ENCODE measurements at places on chromosomes 3 and 15. TPM values are rescaled to one million over a fixed set of nuclear protein-coding genes. Genes with fewer than 3 reads are reported as not detected.

Gene CTDSPL
- total RNA-seq, result 18.3 TPM

Gene CRABP1
- not detected for total RNA-seq

Gene CAND2
- 1.5 TPM for total RNA-seq

Gene USP50
- not detected for total RNA-seq

Gene HRG
- not detected for total RNA-seq

Gene FAM162A
- total RNA-seq, result 84.7 TPM

- DNase-seq, result no peak
These were observed 8.4 kb upstream of the NMB start for GRCh38 chr15:84666373-84666772.

DNA sequence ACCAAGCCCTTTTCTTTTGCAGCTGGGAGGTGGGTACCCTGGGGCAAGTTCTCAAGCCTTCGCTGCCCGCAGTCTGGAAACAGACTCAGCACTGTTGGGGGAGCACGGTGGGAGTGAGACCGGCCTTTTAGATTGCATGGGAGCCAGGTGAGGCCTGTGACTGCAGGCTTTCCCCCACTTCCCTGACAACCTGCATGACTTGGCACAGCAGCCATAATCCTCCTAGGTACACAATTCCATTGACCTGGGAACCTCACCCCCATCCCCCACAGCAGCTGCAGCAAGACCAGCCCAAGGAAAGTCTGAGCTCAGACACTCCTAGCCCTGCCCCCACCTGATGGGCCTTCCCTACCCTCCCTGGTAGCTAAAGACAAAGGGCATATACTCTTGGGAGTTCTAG lies 52.2 kb upstream of the CCDC80 start:
- no peak for DNase-seq

GRCh38 chr15:91845720-91846119 lies 7.8 kb upstream of the SLCO3A1 start:
- no peak for DNase-seq

- DNase-seq, result peak; percentile 40
These were observed 132.9 kb downstream of the KCNMB2 start for GRCh38 chr3:178669022-178669601.

- peak; percentile 61 for DNase-seq
These were observed 56.6 kb upstream of the POMGNT2 start for GRCh38 chr3:43162230-43163084.

DNA sequence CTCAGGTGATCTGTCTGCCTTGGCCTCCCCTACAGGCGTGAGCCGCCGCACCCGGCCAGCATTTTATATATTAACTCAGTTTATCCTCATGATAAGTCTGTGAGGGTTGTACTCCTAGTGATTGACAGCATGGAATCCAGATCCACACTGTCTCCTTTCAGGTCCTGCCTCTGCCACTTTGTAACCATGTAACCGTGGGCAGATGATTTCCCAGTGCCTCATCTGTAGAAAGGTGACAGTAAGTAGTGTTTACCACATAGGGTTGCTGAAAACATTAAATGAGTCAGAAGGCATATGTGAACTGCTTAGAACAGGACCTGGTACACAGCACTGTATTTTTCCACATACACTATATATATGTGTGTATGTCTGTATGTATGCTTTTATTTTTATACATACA lies 2.4 kb downstream of the FYTTD1 start:
- peak; percentile 29 for DNase-seq

DNA sequence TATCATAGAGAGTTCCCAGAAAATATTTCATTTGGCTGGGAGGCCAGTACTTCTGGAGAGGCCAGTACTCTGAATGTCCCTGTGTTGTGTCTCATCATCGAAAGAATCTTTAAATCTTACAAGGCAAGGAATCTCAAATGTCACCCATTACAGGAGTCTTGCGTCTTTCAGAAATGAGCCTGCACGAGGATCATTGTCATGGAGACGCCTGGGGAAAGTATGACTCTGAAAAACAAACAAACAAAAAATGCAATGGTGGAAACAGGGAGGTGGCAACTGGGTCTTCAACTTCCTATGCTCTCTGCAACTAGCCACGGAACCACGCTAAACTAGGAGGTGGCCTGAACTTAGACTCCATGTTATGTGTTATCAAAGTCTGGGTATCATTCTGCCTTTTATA lies 804.6 kb downstream of the EPHA3 start:
- DNase-seq, result no peak

- no peak for DNase-seq
These were observed 51.7 kb downstream of the ZIC4 start for GRCh38 chr3:147354623-147355022.

DNA sequence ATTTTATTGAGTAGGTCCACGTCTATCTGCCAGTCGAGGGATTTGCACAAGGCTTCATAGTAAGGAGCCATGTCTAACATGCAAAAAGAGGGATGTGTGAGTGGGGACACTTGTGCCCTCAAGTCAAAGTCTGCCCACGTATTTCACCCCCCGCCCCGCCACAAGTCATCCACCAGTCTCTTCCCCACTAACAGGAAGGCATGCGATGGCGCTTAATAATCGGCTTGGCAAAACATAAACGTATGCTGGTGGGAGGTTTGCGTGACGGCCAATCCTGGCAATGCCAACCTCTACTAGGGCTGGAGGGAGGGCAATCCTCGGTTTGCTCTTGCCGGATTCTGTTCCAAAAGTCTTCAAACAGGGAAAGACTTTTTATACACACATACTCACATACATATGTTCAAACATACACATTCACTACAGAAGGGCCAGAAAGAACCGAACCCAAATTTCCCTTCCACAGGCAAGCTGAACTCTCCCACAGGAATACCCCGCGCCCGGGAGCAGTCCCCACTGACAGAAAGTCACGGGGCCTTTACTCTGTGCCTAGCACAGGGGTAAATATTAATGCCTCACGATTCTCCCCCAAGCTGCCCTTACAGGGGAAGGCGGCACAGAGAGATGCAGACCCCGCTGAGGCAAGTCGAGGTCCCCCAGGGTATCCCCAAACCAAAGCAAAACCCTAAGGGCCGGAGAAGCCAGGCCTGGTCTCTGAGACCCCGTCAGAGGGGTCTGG lies 675 bp downstream of the PSMD6 start:
- DNase-seq, result no peak

DNA sequence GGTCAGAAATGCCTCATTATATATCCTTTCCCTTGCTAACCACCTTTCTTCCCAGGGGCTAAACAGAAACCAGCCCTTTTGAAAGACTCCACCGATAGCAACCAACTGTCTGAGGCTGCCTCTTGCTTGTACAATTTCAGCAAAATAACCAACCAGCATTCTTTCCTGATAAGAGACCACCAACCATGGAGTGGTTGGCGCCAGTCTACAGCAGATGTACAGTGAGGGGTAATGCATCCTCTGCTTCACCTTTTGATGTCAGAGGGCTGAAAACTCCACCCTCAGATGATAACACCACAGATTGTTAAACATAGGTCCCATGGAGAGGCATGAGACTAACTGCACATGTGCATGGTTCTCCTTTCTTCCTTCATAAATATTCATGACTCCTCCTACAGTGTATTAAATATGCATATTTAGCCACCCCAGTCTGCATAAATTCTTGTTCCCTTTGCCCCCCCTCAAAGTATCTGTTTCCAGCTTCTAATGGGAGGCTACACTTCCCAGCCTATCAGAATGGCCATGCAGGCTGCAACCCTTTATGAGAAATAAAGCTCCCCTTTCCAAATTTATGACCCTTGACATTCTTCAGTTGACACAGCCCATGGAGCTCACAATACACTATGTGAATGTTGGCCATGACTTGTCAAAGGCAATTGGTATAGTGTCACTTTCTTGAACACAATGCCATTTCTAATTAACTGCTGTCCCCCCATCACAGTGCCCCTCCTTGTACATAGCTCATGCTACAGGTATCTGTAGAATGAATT lies 48.3 kb downstream of the GABRB3 start:
- no peak for DNase-seq

GRCh38 chr3:64650715-64651114 lies 37.1 kb downstream of the ADAMTS9 start:
- no peak for DNase-seq

- DNase-seq, result no peak
These were observed 415.5 kb downstream of the NAALADL2 start for GRCh38 chr3:175274474-175275218.

DNA sequence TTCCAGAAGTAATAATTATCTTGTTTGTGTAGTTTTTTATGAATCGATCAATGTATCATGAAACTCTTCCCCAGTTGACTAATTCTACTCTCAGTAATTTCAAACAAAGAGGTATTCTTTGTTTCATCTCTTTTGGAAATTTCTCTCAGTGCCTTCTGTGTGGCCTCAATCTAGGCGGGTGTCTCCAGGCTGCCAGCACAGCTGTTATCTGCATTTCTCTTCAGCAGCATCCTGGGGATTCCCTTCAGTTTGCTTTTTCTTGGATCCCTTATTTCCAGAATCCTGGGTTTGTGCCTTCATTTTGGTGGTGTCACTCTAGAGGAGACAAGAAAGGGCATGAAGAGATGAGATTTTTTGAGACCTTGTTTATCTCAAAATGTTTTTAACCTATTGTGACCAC lies 22.7 kb downstream of the NIPA2 start:
- DNase-seq, result no peak

DNA sequence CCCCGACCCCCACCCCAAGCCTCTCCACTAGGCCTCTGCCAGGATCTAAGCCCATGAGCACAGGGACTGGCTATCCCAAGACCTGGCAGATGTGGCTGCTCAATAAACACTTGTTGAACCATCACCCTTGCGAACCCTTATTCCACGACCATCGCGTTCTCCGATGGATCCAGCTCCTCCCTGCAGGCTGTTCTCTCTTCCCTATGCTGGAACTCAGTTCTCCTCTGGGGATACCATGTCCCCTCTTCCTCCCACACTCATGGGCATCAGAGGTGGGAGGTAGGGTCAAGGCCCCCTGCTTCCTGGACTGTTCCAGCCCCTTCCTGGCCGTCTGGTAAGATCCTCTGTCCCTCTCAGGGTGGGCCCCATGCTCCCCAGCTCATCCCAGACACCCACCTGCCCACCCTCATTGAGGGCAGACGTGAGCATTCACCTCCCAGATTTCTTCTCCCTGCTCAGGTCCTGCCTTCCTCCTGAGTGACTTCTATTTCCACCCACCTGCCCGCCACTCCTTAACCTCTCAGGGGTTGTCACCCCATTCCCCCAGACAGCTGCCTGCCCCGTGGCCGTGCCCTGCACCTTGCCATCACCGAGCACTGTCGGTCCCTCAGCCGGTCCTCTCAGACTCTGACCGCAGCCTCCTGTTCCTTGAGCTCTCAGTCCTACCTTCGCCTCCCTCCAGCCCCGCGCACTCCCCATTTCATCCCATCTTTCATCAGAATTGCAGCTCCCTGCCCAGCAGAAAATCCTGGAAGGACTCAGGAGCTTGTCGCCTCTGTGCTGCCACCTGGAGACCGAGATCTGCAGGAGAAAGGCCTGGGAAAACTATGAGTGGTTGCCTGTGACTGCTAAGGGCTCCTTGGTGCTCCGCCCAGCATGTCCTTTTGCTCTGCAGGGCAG lies 42.0 kb downstream of the PML start:
- peak; percentile 49 for DNase-seq

Data from M059J (cell line).